Inflammatory macrophage (primary cell): ENCODE measurements at places on chromosomes 5 and 9.

- DNase-seq = no peak
Measured at GRCh38 chr9:116355153-116355921, 201.7 kb downstream of the PAPPA start.

DNA sequence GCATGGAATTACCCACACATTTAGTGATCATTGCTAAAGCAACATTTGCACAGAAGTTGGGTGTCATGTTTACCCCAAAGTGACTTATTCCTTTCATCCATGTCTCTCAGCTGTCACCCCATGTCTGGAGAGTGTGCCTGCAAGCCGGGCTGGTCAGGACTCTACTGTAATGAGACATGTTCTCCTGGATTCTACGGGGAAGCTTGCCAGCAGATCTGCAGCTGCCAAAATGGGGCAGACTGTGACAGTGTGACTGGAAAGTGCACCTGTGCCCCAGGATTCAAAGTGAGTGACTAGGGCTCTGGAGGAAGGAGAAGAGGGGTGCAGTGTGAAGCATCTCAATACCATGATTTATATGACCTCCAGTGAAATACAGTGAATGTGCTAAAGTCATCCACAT is 99.9 kb upstream of the PRRC1 start:
- no peak for DNase-seq

DNA sequence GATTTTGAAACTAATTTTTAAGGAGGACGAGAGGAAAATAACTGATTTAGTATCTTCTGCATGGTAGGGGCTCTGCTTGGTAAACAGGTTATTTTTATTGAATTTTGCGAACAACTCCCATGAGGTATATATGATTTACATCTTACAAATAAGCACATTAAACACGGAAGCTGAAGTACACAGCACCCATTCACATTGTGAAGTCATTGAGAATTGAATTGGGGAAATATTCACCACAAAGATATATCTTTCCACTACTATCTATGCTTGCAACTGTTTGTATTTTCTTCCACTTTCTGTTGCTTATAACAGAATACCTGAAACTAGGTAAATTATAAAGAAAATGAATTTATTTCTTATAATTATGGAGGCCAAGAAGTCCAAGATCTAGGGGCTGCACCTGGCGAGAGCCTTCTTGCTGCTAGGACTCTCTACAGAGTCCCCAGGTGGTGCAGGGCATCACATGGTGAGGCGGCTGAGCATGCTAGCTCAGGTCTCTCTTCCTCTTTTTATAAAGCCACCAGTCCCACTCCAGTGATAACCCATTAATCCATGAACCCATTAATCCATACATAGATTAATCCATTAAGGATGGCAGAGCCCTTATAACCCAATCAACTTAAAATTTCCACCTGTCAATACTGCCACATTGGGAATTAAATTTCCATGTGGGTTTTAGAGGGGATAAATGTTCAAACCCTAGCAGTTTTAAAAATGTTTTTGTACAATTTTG is 79.0 kb upstream of the ZNF608 start:
- DNase-seq = no peak

DNA sequence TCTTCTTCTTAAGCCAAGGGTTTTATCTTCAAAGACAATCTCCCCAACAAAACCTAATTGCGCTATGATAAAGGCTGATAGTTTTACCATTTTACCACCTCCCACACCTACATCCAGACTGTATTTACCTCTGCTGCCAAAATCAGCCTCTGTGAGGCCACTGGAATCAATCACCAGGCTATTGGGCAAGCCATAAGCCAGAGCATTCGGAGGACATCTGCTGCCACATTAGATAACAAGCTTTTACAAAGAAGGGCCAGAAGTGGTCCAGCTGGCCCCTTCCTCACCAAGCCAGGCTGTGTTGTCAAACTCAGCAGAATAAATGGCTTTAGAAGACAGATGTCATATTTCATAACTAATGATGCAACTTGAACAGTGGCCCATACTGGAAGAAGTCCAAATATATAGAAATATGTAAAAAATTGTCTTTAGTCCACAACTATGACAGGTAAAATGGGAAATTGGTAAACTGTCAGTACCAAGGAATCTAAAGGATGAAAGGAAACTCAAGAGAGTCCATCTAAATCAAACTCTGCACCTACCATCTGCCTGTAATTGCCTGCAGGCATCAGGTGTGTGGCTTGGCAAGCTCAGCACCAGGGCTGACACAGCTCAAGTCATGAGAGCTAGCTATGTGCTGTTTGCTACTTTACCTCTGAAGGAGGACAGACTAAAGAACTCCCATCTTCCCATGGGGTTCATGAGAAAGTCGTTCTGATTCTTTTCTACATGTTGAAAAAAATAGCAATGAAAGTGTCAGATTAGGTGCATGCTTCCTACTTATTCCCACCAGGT is 16.1 kb downstream of the SLC45A2 start:
- DNase-seq = no peak

DNA sequence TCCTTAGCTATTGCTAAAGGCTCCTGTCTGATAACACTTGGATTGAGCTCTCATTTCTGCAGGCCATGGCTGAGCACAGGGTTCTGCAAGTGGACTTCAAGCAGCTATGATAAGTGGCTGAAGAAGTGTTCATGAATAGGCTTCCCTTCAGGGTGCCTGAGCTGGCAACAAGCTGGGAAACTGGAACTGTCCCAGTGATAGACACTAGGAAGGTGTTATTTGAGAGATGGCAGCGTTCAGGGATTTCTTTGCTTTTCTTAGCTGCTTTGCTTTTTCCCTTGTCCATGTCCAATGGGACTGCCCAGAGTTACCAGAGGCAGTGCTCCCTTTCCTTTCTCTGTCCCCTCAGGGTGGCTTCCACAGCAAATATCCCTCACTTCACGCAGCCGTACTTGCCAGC is 75.8 kb downstream of the INIP start:
- DNase-seq = no peak

GRCh38 chr9:98579700-98580099 is 129.0 kb downstream of the GABBR2 start:
- DNase-seq = no peak

DNA sequence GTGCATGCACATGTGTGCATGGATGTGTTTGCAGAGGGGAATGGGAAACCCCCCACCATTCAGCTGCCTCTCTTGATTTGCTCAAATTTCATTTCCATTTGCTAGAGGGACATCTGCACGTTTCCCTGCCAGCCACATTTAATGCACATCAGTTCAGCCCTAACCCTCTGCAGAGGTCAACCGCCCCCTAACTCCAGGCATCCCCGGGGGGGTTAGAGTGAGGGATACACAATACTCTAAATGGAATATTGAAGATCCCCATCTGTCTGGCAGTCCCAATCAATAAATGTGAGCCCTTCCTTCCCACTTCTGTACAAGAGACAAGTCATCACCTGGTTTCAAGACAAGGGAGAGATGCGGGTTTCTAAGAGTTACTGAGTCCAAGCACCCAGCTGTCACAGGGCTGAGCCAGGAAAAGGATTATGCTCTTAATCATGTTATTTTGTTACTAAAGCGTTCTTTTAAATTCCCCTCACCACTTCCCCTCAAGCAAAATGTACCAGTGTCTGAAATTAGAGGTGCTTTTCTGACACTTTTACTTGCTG is 134.1 kb downstream of the SEMA6A start:
- no peak for DNase-seq

GRCh38 chr5:13700626-13701025 is 243.9 kb downstream of the DNAH5 start:
- DNase-seq = no peak

GRCh38 chr9:87973122-87973521 is 1.2 kb downstream of the CDK20 start:
- DNase-seq = no peak

GRCh38 chr9:109558718-109559151 is 60.6 kb upstream of the PTPN3 start:
- DNase-seq = no peak

DNA sequence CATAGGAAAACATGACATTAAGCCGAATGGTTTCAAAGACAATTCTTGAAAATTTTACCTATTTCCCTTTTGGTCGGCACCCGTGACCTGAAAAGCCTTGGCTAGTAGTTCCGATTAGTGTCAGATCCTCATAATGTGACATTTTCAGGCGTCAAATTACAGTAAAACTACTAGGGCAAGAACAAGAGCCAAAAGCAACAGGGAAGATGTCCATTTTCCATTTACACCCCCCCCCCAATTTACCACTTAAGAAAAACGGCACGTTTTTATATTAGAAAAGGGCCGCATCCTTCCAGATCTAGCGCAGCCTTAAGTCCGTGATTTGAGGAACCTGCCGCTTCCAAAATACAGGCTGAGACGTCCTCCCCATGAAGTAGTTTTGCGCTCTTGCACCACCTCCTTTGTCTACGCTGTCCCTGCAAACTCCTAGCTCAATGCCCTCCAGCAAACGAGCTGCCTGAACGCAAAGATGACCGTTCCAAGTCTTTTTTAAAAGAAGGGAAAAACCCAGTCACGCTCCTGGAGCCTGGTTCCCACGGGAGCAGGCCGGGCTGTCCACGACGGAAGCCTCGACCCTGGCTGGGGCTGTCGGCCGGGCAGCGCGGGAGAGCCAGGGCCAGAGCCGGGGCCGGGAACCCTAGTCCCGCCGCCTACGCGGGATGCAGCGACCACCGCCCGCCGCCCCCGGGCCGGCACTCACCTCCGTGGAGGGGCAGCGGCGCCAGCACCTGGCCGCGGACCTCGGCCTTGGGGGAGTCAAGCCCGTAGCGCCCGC is 616 bp downstream of the RNF130 start:
- peak; percentile 81 for DNase-seq

- DNase-seq = no peak
Measured at GRCh38 chr9:129284607-129285291, 106.7 kb upstream of the IER5L start.

DNA sequence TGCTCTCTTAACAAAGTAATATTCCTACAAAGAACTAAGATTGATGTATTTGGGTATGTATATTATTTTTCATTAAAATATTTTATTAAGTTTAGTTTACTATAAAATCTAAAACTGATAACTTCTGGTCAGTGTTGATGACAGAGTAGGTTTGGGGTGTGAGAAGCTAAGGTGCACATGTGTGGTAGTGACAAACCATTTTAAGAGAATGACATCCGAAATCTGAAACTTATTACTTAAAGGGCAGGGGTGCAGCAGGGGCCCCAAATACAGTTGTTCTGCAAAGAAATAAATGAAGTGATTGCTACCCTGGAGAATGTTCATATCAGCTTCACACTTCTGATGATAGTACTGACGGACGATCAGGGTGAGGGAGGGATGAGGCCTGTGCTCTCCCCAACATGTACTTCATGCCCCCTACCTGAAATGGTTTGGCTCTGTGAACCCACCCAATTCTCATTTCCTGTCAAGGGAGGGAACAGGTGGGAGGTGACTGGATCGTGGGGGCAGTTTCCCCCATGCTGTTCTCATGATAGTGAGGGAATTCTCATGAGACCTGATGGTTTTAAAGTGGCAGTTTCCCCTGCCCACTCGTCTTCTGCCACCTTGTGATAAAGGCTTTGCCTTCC is 125.3 kb upstream of the RFX3 start:
- no peak for DNase-seq

GRCh38 chr5:17896605-17897004 is 262.3 kb downstream of the TAF11L14 start:
- peak; percentile 29 for DNase-seq

GRCh38 chr5:18699681-18700080 is 1065.4 kb downstream of the TAF11L14 start:
- no peak for DNase-seq

- no peak for DNase-seq
Measured at GRCh38 chr9:118023644-118024043, 319.4 kb downstream of the TLR4 start.

DNA sequence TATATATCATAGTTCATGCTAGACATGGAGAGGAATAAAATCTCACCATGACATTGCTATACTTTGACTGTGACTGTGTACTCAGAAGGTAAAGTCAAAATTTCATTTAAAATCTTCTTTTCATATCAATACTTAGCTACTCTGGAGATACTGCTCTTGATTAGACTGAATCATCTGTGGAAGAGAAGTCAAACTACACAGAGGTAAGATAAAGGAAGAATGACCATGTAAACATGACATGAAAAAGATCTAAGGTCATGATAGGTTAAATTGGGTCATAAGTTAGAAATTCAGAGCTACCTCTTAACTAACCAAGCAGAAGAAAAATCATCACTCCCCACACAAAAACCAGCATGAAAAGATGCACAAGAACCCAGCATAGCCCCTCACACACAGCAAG is 44.8 kb upstream of the RLN1 start:
- no peak for DNase-seq

GRCh38 chr5:9801908-9802307 is 171.8 kb upstream of the TAS2R1 start:
- no peak for DNase-seq

GRCh38 chr5:128881502-128882018 is 83.7 kb upstream of the SLC27A6 start:
- DNase-seq = no peak

- DNase-seq = peak; percentile 20
Measured at GRCh38 chr5:141431286-141431685, 979 bp downstream of the PCDHGA12 start.

DNA sequence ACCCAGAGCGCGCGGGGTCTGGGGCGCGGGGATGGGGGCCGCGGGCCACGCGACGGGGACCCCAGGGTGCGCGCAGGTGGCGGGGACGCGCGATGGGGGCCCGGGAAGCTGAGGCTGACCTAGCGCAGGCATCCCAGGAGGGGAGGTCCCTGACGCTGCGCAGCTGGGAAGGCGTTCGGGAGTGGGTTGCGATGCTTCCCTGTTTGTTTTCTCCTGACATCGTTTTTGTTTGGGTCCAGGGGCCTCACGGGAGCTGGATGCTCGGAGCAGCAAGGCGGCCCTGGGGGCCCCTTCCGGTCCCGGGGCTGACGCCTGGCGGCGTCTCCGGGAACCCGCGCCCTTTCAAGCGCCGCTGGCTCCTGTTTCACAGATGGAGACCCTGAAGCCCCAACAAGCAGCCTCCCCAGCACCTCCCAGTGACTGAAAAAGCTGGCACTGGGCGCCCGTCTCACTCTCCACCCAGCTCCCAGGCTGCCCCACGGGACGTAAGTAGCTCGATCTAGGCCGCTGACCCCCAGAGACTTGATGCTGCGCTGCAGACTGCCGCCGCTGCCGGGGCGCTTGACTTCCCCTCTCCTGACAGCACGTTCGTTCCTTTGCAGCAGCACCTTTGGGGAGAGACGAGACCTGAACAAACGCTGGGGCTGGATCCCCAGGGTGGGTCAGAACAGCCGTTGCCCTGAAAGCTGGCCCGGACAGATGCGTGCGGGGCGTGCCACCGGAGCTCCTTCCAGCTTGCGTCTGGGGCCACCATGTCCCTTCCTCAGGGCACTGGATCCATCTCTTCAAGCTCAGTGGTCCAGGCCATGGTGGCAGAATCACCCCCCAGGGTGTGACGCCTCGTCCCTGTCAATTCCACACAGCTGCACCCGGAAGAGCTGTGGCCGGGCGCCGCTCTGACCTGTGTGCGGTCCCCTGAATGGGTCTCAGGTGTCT is 593 bp downstream of the BRD3OS start:
- DNase-seq = peak; percentile 27

GRCh38 chr9:13948037-13948436 is 365.9 kb downstream of the NFIB start:
- no peak for DNase-seq
